ENCODE measurements at places on chromosomes 4 and X.

- DNase-seq = no peak
Measured at GRCh38 chr4:53916431-53916889, 147.9 kb downstream of the CHIC2 start.

- no peak for DNase-seq
Measured at GRCh38 chr4:83993774-83994173, 457.9 kb downstream of the GPAT3 start.

DNA sequence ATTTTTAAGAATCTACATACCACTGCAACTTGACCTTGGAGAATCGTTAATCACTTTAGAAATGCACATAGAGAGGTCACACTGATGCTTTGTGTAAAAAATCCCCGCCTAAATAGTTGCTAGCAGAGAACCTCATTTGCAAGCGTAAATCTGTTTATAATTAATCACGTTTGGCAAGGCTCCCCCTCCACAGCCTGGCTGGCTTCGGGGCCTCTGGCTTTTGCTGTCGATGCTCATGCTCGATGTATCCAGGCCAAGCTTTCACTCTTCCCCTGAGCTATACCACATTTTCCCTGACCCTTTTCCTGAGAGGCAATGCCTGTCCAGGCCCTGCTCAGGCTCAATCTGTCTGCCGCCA is 23.4 kb downstream of the CYTL1 start:
- no peak for DNase-seq

GRCh38 chr4:5797866-5798265 is 86.9 kb downstream of the EVC start:
- DNase-seq = no peak

DNA sequence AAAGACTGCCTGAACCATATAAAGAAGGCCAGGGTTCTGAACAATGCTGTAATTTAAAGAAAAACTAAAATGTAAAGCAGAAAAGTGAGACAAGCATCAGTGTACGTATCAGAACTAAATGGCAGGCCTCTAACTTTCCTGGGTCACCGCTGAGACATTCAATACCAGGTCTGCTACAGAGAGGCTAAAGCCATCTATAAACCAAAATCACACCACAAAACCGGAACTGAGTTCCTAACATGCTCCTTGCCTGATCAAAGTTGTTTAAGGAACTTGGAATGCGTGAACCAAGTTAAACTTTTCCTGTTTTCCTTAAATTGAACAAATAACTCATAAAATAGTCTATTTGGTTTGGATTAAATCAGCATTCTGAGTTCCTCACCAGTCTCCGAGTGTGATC is 55.3 kb upstream of the TECRL start:
- DNase-seq = no peak

DNA sequence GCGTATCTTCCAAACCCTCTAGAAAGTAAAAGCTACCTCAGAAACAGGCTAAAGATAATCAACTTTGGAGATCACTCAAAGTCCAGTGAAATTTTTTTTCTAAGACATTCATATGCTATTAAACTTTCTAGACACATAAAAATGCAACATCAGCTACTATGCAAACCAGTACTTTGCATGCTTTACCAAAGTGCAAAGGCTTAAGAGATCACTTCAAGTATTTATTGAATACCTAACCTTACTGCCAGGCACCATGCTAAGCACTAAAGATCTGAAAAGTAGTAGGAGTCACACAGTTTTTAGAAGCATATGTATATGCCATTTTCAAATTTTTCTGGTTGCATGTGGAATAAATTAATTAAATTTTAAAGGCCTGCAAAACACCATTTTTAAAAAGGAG is 115.8 kb downstream of the THOC2 start:
- DNase-seq = no peak

DNA sequence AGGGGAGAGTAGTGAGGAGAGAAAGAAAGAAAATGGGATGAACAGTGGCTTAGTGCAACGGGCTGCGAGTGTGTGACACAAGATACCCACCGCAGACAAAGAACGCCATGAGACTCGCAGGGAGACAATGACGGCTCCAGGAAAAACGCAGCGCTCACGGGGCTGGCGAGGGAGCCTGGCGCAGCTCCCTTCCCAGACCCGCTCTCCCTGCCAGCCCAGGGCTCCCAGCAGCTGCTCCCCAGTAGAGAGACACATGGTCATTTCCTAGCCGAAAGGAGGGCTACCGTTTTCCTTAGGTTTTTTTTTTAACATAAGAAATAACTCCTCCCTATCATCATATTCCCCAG is 149.5 kb downstream of the MAML3 start:
- DNase-seq = no peak

DNA sequence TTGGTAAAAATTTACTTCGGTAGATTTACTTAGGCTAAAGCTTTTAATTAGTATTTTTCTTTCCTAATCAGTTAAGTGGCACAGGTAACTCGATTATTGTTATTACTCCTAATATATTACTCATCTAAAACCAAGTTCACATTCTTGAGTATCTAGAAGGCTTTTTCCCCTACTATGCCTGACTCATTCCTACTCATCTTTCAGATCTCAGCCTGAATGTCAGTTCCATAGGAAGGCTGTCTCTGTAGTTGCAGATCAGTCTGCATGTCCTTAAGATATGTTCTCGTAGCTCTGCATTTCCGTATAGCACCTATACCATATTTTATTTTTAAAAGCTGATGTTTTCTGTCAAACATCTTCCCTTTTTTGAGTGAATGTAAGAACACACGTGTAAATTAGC is 5.9 kb upstream of the FAM184B start:
- no peak for DNase-seq

- DNase-seq = no peak
Measured at GRCh38 chr4:8523175-8523574, 57.0 kb upstream of the GPR78 start.

DNA sequence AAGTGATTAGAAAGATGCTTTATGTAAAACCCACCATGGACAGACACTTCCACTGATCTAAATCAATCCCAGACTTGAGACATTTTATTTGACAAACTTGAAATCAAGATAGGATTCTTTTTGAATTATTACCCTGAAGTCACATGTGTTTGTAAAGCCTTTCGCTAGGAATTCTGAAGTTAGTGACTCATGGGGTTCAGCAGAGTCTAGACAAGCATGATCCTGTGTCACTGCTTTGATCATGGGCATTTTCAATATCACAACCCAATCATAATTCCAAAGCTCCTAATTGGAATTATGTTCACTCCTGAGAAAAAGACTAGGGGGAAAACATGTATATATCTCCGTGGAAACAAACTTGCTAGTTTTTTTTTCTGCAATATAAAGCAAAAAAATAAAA is 67.5 kb upstream of the BMP3 start:
- no peak for DNase-seq

DNA sequence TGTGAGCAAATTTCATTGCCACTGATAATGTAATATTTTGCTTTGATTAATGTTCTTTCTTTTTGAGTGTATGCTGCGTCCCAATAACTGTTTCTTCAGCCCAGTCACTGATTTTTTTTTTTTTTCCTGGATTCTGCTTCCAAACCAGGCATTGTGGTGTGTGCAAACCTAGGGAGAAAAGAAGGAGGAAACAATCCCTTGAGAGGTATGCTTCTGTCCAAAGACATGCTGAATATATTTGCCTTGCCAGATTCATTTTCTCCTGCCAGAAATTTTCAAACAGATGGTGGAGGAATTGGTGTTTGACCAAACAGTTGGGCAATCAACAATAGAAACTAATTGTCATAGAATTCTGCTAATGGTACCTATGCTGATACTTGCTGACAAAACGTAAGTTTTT is 753.6 kb downstream of the RPA4 start:
- no peak for DNase-seq

- DNase-seq = no peak
Measured at GRCh38 chr4:94139931-94140612, 67.6 kb upstream of the SMARCAD1 start.

DNA sequence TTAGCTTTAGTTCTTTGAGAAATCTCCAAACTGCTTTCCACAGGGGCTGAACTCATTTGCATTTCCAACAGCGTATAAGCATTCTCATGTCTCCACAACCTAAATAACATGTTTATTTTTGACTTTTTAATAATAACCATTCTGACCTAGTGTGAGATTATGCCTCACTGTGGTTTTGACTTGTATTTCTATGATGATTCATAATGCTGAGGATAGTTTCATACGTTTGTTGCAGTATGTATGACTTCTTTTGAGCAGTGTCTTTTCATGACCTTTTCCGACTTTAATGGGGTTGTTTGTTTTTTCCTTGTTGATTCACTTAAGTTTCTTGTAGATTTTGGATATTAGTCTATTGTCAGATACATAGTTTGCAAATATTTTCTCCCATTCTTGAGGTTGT is 1833.0 kb upstream of the PCDH10 start:
- no peak for DNase-seq

DNA sequence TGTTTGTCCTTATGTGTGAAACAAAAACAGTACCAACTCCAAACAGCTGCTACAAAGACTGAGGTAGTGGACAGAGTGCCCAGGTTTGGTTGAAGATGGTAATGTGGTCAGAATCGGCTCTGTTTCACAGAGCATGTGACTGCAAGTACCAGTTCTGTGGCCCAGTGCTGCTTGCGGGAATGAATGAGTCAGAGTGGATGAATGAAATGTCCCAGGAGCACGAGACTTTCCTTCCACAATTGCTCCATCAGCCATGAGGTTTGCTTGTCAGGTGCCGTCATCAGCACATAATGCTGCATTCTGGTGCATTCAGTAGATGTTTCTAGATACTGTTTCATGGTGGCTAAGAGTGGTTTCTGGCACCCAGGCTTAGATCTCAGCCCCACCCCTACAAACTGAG is 84.2 kb downstream of the GPR143 start:
- DNase-seq = no peak

GRCh38 chrX:113726009-113726408 is 857.9 kb upstream of the HTR2C start:
- DNase-seq = no peak

DNA sequence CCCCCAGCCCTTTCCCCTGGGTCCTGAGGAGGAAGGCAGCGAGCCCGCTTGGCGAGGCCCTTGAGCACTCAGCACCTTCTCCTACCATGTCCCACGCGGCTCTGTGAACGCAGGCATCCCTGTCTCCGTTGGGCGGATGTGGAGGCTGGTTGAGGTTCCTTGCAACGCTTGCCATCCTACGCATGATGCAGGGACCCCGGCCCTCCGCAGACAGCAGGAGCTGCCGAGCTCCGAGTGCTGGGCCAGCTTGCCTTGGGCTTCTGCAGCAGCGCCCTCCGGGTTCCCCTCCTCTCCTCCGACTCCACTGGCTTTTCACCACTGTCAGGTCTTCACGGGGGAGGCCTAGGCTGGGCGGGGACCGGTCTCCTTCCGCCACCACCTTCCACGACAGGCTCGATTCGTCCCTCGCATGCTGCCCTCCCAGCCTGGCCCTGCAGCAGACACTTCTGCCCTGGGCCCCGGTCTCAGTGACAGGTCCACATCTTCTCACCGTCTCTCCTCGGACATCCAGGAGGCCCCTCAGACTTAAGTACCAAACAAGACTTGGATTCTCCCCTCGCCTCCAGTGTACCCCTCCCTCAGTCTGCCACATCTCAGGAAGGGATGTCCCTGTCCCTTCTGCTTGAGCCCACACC is 67.6 kb upstream of the HGFAC start:
- no peak for DNase-seq

GRCh38 chr4:110508827-110509710 is 33.1 kb downstream of the ENPEP start:
- no peak for DNase-seq

DNA sequence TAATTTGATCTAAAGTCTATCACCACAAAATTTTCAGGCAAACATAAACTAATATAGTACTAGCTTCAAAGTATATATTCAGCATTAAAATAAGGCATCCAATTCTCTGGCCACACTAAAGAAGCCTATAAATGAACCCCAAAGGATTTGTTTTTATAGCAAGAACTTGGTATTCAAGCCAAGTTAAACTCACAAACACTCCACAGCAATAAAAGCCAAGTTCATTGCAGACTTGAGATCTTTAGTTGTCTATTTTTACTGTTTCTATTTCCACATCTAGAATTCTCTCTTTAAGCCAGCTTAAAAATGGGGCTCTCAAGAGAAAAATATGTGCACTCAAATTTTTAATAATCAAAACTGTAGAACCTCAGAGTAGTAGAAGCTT is 51.1 kb downstream of the WDFY3 start:
- DNase-seq = no peak

- no peak for DNase-seq
Measured at GRCh38 chr4:89009115-89009514, 47.9 kb downstream of the FAM13A start.

DNA sequence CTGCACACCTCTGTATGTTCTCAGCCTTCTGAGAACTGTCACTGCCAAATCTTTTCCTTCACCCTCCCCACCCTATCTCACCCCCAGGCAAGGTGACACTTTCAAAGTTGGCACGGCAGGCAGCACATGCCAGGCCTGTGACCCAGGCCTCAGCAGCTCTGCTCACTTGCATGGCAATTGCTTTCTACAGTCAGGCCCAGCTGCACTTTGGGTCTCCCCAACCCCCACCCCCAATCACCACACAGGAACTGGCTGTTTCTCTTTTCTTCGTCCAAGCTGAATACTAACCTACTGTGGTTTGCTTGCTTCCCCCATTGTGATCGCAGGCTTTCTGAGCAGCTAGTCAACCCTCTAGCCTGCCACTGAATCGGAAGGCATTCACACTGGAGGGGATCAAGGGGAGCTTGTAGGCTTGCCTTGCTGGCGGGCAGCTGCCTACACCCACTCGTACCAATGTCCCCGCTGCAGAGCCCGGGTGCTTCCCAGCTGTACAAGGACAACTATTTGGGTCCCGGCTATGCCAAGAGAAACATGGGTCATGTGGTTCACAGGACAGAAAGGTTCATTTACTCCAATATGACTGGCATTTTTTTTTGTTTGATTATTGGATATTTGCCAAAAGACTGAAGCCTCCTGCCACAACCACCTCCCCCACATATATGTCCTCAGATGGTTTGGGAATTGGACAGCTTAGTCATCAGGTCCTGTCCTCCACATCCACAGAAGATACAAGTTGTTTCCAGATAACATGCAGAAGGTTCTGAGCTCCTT is 28.1 kb downstream of the SLC25A43 start:
- no peak for DNase-seq

DNA sequence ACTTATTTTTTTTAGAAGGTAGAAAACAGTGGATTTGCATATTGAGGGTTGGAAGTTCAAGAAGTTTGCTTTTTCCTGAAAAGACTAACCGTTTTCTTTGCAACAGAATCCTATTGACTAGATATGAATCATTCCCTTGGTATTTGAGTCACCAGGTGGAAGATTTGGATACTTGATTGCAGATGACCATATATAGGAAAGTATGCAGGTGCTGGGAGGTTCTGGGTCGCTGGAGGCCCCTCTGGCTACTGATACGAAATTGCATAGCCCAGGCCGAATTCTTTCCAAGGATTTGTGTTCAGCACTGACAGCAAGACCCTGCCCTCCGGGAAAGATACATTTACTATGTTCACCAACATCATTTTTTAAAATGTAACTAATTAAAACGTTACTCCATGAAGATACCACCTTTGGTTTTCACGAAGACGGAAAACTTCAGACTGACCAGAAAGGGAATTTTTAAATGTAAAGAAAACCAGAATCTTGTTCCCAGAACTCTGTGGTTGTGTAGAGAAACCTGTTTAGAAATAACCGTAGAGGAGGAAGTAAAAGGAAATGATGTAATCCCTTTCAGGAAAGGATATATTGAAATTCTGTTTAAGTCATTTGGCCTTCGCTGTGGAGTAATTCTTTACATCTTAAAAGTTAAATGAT is 946 bp downstream of the ANXA3 start:
- no peak for DNase-seq

Data from NCI-H187 (cell line).